ENCODE measurements at places on chromosomes 2 and 18.

GRCh38 chr2:124001696-124002430 lies 23.2 kb upstream of the CNTNAP5 start:
- peak; percentile 91 for DNase-seq

GRCh38 chr2:156625360-156626170 lies 189.4 kb downstream of the GPD2 start:
- DNase-seq = no peak

- no peak for DNase-seq
Observed at GRCh38 chr2:143125717-143126116, 3.5 kb upstream of the ARHGAP15 start.

DNA sequence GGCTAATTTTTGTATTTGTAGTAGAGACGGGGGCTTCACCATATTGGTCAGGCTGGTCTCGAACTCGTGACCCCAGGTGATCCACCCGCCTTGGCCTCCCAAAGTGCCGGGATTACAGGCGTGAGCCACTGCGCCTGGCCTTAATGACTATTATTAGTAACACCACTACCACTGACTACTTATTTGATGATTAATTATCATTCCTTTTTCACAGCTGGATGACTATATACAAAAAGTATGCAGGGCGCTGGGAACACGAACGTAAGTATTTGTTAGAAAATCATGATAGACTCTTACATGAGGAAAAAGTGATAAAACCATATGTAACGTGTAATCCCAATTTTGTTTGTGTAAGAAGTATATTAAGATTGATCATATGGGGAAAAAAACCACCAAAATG lies 21.6 kb downstream of the DARS1 start:
- DNase-seq = no peak

GRCh38 chr2:219737270-219737691 lies 109.9 kb downstream of the SLC4A3 start:
- DNase-seq = peak; percentile 34

GRCh38 chr2:9644603-9645002 lies 13.8 kb upstream of the YWHAQ start:
- no peak for DNase-seq

DNA sequence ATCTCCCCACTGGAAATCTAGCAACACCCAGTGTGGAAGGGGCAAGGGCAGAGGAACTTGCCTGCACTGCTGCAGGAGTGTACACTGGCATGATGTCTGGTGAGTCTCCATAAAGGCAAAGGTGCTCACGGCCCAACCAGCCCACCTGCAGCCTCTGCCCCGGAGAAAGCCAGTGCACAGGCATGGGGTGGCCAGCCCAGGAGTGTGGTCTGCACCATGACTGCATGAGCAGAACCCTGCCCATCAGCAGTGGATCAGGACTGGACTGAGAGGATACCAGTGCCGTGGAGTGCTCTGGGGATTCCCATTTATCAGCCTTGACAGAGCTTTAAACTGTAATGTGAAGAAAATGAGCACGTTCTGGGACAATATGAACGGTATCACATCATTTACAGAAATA lies 342.6 kb upstream of the HS6ST1 start:
- DNase-seq = no peak

- no peak for DNase-seq
Observed at GRCh38 chr2:126715576-126716406, 59.8 kb downstream of the GYPC start.

DNA sequence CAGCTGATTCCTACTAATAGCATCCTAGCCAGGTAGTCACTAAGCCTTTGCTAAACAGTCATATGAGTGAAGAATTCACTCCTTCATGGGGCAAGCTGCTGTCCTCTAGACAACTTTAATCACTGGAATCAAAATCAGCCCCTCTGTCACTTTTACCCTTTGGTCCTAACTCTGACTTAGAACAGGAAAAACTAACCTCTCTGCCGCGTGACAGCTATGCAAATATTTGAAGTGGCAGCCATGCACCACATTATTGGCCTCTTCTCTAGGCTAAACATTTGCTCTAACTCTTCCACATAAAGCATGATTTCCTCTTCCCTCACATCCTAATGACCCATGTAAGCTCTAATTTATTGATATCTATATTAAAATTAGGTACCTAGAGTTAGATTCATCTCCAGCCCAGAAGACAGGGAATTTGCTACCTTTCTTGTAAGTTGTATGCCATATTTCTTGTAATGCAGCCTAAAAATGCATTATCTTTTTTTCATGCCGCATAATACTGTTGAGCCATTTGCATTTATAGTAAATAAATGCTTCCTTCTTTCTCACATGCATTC lies 12.8 kb upstream of the ONECUT2 start:
- DNase-seq = no peak

DNA sequence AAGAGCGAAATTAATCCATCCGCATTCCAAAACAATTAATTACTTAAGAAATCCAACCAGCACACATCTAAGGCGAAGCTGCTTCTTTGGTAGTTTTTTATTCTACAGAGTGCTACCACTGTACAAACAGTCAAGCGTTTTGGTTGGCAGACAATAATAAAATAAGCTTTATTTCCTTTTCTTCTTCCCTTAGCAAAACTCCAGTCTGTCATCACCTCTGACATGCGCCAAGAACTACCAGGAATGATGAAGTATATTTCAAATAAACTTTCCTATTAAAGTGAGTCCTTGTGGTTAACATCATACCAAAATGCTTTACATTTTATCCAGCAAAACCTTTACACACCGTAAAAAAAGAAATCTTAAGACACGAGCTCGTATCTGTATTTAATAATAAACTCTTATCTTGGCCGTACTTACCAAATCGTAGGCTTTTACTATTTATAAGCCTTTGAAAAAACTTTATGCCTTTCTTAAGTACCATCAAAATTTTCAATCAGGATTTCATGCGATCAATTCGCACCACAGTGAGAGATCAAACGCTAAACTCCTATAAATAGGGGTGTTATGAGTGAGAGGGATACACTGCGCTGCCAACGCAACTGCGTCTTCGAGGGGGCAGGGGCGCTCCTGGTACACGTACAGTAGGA lies 1.3 kb downstream of the ATL2 start:
- no peak for DNase-seq

DNA sequence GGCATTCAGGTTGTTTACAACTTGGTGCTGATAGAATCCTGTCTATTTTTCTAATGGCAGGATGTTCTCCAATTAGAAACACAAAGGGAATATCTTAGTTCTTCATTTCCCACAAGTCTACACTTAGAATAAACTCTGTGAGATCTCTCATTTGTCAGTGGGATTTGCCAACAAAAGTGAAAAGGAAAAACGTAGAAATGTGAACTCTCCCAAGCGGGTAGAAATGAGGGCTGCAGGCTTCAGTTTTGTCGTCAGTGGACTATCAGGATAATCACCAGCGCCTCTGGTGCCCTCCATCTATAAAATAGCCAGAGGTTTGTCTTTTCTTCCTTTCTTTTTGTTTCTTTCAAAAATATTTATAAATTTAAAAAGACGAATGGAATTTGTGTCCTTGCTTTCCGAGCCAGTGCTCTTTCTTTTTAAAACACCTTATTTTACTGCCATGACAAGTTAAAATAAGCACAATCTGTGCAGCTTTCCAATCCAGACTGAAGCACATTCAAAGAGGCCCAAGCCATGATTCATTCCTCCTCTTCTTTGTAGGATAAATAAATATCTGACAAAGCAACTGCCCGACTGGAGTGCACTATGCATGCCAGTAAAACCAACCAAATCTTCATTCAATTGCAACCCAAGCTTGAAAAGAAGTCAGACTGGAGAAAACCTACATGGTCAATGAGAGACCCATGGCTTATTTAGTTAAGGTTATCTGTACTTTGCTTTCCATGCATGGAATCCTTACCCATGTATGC lies 185.8 kb downstream of the ANKRD44 start:
- no peak for DNase-seq

GRCh38 chr2:177970670-177971454 lies 101.7 kb downstream of the PDE11A start:
- DNase-seq = no peak

GRCh38 chr2:141055531-141055930 lies 1075.3 kb downstream of the LRP1B start:
- DNase-seq = no peak

GRCh38 chr2:208807756-208808155 lies 401.2 kb downstream of the PTH2R start:
- DNase-seq = no peak

DNA sequence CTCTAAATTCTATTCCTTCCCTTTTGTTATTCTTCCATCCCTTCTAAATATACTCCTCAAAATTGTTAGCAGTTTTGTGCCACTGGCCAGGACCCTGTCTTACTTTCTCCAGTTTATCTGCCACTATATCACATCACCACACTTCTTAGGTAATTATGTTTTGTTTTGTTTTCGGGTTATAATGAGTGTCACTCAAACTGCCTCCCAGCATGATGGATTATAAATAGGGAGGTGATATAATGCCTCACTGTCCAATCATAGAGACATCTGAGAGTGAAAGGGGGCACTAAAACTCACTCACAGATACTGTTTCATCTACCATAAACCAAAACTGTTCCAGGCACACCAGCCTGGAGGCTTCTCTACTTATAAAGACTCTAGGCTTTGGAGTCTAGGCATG lies 3.5 kb downstream of the RSAD2 start:
- no peak for DNase-seq

DNA sequence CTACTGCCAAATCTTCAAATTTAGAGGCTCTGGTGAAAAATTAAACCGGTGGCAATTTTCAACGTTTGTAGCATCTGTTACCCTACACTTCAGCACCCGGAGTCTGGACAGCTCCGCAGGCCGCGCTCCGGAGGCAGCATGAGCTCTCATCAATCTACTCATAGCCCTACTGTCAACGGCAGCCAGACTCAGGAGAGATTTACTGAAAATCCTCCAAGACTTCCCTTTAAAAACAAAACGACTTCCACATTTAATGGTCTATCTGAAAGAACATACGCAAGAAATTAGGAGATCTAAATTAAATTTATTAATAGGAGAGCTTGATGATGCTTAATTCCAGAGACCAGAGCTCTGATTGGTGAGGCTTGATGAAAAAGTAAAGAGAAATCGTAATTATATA lies 970 bp upstream of the ADCYAP1 start:
- no peak for DNase-seq

GRCh38 chr2:9110893-9111569 lies 95.6 kb upstream of the ASAP2 start:
- no peak for DNase-seq

DNA sequence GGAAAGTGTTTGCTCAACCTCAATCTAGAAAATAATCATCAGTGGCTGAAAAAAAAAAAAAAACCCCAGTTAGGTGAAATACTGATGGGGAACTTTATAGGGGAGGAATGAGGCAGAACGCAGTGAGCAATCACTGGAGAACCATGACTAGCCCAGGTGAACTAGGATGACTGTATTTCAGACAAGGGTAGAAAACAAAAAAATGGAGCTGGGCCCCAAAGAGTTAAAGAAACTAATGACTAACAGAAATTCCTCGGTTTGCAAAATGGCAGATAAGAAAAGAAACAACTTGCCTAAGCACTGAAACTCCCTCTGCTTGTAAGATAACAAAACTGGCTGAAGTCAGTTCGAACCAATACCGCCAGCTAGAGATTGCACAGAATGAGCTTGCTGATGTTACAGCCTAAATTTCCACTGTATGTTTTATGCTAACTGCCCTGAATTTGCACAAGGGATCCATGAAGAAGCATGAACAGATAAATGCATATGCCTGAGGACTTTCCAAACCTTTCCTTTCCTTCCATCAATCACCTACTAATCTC lies 245.9 kb downstream of the METTL4 start:
- no peak for DNase-seq

DNA sequence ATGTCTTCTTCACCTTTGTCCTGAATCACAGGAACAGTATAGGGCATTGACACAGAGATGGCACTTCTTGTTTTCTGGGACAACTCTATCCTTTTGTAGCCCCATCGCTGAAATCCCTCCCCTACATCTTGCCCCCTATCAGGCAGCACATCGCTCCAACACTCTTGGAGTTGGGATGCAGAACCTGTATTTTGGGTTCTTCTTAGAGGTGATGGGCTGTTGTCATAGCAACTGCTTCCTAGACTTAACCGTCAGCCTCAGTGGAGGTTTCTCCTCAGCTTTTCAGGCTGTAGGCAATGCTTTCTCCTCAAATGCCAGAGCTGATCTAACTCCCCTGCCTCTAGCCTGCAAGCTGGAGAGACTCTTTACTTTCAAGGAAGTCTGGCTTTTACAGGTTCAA lies 99.9 kb upstream of the SPRED2 start:
- DNase-seq = no peak

Measured in NCI-H1694 treated with DMSO at 0.1 percent for 48 hours (cell line).